ENCODE measurements at places on chromosomes 12 and 14.

GRCh38 chr14:19743256-19743655, at the start of gene OR4Q3:
OR4Q3 (plus strand) TSS chr14:19743571.
- DNase-seq = no peak

DNA sequence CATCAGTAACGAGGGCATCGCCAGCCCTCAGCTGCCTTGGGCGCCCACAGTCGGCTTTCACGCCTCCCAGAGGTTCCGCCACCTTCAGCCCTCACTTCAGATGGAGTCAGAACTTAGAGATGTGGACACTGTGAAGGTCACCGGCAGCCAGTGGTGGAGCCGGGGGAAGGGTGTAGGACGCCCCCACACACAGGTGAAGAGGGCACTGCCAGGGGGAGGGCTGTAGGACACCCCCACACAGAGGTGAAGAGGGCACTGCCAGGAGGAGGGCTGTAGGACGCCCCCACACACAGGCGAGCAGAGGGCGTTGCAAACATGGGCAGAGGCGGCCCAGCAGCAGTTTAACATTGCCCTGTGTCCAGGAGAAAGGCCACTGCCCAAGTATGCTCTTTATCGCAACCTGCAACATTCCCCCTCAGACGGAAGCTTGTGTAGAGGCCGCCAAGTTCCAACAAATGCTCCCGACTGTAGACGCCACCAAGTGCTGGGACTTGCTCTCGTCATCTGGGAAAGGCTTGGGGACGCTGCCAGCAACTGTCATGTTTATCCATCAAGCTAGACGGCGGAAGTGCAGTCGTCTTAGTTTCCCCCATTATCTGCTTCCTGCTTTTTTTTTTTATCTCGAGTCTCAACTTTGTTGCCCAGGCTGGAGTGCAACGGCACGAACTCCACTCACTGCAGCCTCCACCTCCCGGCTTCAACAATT, 4.9 kb upstream of the ANKLE2 start:
- DNase-seq = no peak

DNA sequence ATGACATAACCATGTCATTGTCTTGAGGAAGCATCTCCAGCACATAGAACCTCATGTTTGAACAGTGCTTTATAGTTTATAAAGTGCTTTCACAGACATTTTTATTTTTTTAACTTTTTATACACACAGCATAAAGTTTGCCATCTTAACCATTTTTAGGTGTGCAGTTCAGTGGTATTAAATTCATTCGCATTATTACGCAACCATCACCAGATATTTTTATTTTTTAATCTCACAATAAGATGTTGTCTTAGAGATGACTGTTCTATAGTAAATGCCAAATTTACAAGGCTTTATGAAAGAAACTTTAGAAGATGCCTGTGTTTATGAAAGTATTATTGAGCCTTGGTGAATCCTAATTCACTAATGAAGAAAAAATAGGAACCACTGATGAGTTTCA, 19.9 kb downstream of the CYP46A1 start:
- no peak for DNase-seq

DNA sequence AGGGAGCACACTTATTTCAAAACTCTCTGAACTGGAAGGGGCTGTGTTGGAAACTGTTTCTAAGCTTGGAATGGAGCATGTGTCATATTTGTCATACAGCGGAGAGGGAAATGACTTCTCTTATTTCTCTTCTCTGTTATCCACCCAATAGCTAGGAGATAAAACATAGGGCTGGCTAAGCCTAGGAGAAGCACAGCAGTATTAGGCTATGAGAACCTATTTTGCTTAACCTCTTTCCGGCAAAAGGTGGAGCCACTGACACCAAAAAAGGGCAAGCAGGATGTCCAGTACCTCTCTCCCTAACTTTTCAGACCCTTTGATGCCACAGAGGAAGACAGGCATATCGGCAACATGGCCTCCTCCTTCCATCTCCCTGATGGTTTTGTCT, 148.3 kb downstream of the CRADD start:
- no peak for DNase-seq

GRCh38 chr12:112755507-112755906, 36.0 kb upstream of the RPH3A start:
- no peak for DNase-seq

DNA sequence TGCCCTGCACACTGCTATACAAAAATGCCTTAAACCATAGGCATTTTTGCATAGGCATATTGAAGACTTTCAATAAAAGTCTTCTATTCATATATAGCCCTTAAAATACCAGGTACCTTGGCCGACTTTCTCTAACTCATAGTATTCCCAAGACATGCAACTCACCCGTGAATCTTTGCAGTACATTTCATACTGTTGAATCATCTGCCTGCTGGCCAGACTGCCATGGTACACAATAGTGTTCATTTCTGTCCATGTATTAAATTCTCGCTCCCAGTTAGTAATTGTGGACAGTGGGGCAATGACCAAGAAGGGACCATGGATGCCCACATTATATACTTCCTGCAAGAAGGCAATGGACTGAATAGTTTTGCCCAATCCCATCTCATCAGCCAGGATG, 24.3 kb upstream of the SUPT16H start:
- no peak for DNase-seq

GRCh38 chr14:98853063-98853729, 418.8 kb downstream of the BCL11B start:
- no peak for DNase-seq

- no peak for DNase-seq
Measured at GRCh38 chr12:103731539-103731938, 109.5 kb downstream of the NT5DC3 start.

GRCh38 chr12:106220536-106220935, 27.3 kb downstream of the CKAP4 start:
- no peak for DNase-seq

DNA sequence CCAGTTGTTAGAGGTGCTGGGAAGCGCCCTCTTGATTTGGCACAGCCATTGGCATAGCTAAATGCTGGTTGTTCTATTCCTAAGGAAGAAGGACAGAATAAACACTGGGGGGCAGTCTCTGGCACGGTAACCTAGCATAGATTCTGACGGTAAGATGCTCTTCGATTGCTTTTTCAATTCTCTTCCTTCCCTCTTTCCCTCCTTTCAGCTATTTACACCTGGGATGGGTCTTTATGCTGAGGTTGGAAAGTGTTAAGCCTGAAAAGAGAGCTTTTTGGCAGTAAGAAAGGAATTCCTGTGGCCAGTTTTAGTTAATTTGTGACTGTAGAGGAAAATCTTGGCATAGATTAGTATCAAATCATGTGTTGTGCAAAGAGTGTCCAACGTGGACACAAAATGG, 162.8 kb downstream of the SNAPC1 start:
- DNase-seq = peak; percentile 11

DNA sequence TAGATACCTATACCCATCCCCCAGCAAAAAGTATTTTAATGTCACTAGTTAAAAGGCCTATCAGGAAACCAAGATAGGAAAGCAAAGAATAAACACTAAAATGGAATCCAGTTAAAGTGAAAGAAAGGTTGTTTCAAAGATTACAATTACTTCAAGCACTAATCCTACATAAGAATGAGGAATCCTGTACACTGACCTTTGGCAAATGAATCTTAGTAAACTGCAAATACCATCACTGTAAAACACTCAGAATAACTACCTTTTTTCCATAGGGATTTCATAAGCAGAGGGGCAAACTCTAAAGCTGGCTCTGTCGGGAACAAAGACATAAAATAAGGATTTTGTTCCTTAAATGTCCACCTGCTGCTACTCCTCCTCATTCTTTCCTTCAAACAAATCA, 25.9 kb downstream of the CEP83 start:
- no peak for DNase-seq

- no peak for DNase-seq
Measured at GRCh38 chr14:49381778-49382177, 204.4 kb downstream of the RPS29 start.

GRCh38 chr14:98144964-98145363, 1127.0 kb downstream of the BCL11B start:
- no peak for DNase-seq

GRCh38 chr12:1915082-1915968, 3.1 kb downstream of the CACNA2D4 start:
- peak; percentile 95 for DNase-seq

GRCh38 chr14:78182722-78183121, 12.5 kb downstream of the NRXN3 start:
- no peak for DNase-seq

DNA sequence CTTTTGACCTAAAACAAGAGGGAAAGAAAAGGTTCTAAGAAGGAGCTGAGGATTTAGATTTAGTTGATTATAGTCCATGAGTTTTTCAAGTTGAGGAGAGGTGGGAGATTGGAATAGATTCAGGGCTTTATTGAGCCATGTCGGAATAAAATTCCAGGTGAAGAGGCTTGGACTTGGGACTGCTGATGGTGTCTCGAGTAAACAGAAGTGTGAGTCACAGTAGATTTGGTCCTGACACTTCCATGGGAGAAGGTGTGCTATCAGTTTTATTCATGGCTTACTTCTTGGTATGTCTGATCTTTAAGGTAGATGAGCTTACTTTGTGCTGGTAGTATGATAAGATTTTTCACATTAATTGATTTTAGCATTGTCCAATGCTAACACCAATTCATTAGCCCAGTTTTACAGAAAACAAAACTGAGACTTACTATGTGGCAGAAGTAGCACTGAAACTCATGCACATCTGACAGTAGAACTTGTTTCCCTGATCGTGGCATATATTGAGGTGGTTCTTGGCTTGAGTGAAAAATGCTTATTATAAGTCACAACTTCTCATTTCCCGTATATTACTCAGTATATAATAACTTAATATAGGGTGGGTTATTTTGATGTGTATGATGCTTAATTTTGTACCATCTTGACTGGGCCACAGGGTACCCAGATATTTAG, 172.4 kb upstream of the IGF1 start:
- no peak for DNase-seq

DNA sequence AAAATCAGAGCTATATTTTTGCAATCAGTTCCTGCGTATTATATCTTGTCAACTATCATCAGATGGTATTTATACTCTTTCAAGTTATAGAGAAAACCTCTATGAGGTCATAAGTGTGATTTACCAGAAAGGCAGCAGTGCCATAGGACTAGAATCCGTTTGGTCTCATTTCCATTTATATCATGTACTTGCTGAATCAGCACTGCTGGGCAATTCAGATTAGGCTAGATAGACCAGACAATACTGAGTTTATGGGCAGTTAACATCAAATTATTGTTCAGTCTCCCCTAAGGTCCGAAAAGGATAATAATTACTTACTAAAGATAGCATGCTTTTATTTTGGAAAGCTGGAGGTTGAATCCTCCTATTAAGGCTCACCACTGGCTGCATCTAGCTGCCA, 6.8 kb upstream of the KERA start:
- no peak for DNase-seq

- DNase-seq = no peak
Measured at GRCh38 chr12:65779091-65779642, 45.1 kb upstream of the HMGA2 start.

Data from Jurkat, Clone E6-1 (cell line).